ENCODE measurements at places on chromosomes 13 and 19. TPM values are rescaled to one million over a fixed set of nuclear protein-coding genes. Genes with fewer than 3 reads are reported as not detected.

GRCh38 chr13:51887468-51887867 lies 25.7 kb downstream of the CCDC70 start:
- DNase-seq: no peak
- H3K4me1 ChIP-seq: no peaks in the 10 kb centered on the region
- H3K27me3 ChIP-seq: no peaks in the 10 kb centered on the region
- no peak overlapping the region for H3K27ac ChIP-seq
- H3K4me3 ChIP-seq: no peak overlapping the region
- no peaks in the 10 kb centered on the region for H3K36me3 ChIP-seq

- H3K4me3 ChIP-seq: no peak overlapping the region
- H3K27ac ChIP-seq: no peak overlapping the region
- peaks cover 4% of the 10 kb centered on the region for H3K4me1 ChIP-seq
- H3K27me3 ChIP-seq: no peaks in the 10 kb centered on the region
- DNase-seq: no peak
Measured at GRCh38 chr13:97325738-97326137, 103.6 kb downstream of the MBNL2 start.

- H3K27ac ChIP-seq: no peak overlapping the region
- peak; percentile 58 for DNase-seq
Measured at GRCh38 chr13:101211261-101211660, 205.0 kb downstream of the NALCN start.

DNA sequence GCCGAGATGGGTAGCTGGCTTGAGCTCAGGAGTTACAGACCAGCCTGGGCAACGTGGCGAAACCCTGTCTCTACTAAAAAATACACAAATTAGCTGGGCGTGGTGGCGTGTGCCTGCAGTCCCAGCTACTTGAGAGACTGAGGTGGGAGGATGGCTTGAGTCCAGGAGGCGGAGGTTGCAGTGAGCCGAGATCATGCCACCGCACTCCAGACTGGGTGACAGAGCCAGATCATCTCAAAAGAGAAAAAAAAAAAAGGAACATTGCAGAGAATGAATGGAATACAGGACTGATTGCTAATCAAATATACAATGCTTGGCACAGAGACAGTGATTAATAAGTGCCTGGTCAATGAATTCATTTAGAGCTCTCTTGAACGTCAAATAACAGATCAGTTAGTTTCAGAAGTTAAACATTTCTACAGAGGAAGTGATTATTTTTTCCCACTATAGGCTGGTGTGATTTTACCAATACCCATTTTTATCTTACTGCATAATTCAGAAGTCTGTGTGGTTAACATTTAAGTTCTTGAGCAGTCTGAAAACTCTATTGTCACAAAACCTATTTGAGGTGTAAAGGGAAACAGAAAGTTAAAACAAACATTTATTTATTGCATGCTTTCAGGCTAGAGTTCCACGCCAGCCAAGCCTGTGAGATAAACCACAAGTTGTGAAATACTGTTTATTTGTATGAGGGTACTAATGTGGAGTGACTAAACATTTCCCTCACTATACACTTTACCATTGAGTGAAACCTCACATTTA lies 7.7 kb upstream of the TBC1D4 start:
- no peak overlapping the region for H3K4me3 ChIP-seq
- H3K27ac ChIP-seq: no peak overlapping the region
- DNase-seq: no peak
- H3K36me3 ChIP-seq: no peaks in the 10 kb centered on the region

DNA sequence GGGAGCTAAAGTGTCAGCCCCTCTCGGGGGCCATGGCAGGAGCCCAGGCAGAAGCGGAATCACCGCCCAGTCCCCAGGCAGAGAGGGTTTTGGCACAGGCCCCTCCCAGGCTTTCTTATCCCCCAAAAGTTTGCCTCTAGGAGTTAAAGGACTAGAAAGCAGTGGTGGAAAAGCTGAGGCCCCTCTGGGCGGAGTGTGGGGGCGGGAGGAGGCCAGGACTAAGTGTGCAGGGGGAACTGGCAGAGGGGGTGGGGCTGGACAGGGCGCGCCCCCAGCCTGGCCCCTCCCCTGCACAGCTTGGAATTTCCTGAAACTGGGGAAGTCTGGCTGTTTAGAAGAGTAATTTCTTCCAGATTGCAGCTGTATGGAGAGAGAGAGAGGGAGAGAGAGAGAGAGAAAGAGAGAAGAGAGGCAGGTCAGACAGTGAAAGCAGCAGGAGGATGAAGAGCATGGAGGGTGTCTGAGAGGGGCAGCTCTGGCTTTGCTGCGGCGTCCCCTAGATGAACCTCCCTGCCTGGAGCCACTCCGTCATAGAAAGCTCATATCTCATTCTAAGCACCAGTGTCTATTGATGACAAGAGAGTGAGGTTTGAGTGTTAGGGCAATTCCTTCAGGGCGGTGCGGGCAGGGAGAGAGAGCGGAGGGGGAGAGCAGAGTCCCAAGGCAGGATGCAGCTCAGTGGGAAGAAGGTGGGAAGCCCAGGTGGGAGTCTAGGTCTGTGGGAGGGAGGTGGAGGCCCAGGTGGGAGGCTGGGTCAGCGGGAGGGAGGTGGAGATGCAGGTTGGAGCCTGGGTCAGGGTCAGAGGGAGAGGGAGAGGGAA lies at the start of gene CDC42EP5:
TSS of gene CDC42EP5 (minus strand) at position 226 of the 821 bp plus-strand sequence. CDS start 7,749 bp downstream, outside the sequence.
- no peaks in the 10 kb centered on the region for H3K27me3 ChIP-seq
- DNase-seq: peak; percentile 97
- peak within 1 kb of the TSS; percentile 97 for H3K27ac ChIP-seq

GRCh38 chr19:45038931-45039893 lies at the start of gene CLASRP:
TSS of gene CLASRP (plus strand) at chr19:45039045. CDS start at chr19:45040213, 1,168 bp downstream.
- peak within 1 kb of the TSS; percentile 97 for H3K4me3 ChIP-seq
- H3K27ac ChIP-seq: peak within 1 kb of the TSS; percentile 93
- H3K4me1 ChIP-seq: peaks cover 9% of the 10 kb centered on the region
- peak; percentile 95 for DNase-seq
- H3K36me3 ChIP-seq: peaks cover 42% of the 10 kb centered on the region

- H3K36me3 ChIP-seq: no peaks in the 10 kb centered on the region
- H3K27ac ChIP-seq: no peak overlapping the region
- no peak overlapping the region for H3K4me3 ChIP-seq
- H3K4me1 ChIP-seq: no peaks in the 10 kb centered on the region
- no peak for DNase-seq
Measured at GRCh38 chr13:34179927-34180326, 362.0 kb downstream of the RFC3 start.

DNA sequence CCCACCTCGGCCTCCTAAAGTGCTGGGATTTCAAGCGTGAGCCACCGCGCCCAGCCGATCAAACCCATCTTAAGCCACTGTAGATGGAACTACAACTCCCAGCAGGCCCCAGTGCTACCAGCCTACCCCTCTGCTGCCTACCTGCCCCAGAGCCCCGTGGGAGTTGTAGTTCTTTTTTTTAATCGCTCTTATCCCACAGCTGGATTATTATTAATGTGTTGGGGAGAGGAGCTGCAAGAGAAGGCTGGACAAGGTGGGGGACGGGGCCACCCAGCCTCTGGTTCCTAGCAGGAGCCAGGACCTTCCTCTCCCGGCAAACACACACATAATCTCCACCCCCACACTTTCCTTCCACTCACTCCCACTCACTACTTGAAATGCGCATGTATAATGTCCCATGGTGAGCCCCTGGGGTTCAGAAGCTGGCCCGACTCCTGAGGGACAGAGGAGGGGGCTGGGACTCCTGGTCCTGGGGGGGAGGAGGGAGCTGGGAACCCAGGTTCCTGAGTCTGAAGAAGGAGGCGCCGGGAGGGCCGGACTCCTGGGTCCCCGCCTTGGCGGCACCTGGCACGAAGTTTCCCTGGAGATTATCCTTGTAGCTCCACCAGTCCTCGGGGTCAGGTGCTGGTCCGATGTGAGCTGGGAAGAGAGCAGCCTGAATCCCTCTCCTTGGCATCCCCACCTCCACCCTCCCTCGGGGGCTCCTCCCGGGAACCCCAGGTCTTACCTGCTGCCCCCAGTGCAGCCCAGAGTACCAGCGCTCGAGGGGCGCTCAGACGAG lies 958 bp downstream of the CA11 start:
- H3K27me3 ChIP-seq: no peaks in the 10 kb centered on the region
- peak overlapping the region; percentile 62 for H3K4me3 ChIP-seq
- peak; percentile 95 for DNase-seq
- no peaks in the 10 kb centered on the region for H3K36me3 ChIP-seq

DNA sequence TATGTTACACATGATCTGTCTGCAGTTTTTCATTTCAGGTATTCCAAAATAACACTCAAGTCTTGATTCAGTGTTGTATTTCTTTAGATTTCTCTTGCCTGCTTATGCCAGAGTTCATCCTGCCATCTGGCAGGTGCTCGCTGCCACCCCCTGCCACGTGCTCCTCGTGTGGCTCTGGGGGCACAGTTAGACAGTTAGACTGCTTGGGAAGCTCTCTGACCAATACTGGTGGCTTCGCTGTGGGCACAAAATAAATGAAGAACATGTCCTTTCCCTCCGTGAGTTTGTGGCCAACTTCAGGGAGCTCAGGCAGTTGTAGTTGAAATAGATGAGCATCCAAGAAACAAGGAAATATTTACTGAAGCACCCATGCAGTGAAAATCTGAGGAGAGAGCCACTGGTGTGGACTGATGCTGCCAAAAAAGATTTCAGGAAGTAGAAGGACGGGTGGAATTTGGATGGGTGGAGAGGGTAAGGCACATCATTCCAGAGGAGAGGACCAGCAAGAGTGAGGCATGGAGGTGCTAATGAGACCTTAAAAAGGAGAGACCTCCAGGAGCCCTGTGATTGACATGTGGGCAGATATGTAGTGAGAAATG lies 37.5 kb upstream of the GPR183 start:
- H3K4me3 ChIP-seq: no peak overlapping the region
- H3K27me3 ChIP-seq: no peaks in the 10 kb centered on the region
- H3K36me3 ChIP-seq: peaks cover 8% of the 10 kb centered on the region
- no peaks in the 10 kb centered on the region for H3K4me1 ChIP-seq

DNA sequence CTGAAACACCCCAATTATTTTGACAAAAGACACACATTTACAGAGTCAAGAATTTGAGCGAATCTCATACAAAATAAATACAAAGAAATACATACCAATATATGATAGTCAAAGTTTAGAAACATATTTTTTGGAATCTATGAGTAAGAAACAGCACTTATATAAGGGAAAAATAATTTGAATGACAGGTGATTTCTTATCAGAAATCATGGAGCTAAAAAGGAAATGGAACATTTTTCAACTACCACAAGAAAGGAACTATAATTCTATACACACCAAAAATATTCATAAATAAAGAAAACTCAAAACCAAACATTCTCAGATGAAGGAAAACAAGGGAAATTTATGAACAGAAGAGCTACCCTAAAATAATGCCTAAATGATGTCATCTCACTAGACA lies 1226.6 kb downstream of the PCDH9 start:
- H3K27ac ChIP-seq: no peak overlapping the region
- no peaks in the 10 kb centered on the region for H3K4me1 ChIP-seq
- H3K27me3 ChIP-seq: no peaks in the 10 kb centered on the region
- no peaks in the 10 kb centered on the region for H3K36me3 ChIP-seq
- no peak for DNase-seq

The C19orf81 gene
- 10.5 TPM for total RNA-seq

The APOC1 gene
- 5.5 TPM for total RNA-seq
